Dermis blood vessel endothelial cell (primary cell): ENCODE measurements at places on chromosomes 1 and 21.

DNA sequence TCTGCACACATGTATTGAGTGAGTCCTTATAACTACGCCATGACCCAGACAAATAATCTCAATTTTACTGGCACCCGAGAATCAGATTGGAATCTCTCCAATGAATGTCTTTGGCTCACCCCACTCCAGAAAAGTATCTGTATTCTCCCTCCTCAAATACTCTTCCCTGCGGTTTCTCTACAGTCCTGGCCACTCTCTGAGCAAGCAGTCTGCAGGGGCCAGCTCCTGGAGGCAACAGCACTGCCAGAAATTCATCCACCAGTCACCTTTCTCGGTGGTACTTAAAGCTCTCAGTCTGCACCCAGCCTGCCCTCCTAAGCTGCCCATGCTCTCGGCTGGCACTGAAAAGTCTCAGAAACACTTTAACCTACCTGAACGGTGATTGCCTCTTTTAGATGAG, 16.1 kb upstream of the LYST start:
- DNase-seq, result no peak

DNA sequence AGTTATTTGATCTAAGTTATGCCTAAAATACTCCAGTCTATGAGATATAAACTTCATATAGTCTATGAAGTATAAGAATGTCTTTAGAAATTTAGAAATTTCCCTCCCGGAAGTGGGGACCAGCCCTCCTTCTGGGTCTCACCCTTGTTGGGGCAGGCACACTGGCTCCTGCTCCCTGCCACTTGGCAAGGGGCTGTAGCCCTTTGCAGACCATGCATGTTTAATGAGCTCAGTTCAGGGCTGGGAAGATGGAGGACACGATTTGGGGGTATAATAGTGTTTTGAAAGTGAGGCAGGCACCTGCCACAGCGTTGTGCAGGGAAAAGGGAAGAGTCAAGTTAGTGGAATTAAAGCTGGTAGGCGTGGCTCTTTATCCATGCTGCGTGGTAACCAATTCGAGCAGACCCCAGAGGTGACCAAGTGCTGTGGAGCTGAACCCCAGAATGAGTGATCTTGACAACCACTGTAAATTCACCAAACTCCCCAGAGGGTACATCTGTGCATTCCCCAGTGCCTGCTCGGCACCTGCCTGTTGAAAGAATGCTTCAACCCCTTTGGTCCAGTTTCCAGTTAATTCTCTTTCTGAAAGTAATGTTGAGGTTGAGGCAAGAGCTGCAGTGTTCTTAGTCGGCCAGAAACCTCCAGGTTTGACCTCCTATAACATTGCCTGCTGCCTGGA, 79.6 kb downstream of the DOP1B start:
- DNase-seq, result no peak

DNA sequence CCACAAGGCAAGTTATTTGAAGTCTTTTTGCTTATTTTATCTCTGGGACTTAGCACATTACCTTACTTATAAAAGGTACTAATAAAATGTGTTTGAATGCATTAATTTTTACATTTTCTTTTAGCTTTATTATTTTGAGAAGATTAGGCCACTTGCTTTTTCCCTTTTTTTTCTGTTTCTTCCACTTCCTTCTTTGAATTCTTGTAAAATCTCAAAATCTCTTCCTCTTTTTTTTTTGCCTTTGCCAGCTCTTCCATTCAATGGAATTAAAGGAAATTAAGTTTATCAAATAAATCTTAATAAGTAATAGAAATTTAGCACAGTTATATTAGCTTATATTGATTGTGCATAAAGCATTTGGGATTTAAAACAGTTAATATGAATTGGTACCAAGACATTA, 260.9 kb downstream of the SRGAP2C start:
- DNase-seq, result no peak

DNA sequence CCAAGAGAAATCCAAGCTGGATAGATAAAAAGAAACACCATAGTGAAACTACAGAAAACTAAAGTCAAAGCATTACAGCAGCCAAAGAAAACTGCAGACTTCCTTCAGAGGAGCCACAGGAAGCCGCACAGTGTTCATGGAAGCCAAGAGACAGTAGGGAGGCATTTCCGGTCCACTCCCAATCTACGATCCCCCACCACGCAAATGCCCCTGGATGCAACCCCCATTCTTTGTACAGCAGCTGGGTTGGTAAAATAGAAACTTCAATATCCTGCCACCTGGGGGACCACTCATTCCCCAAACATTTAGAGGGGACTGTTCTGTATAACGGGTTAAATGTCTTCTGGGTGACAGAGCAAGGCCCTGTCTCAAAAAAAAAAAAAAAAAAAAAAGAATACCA, 43.9 kb upstream of the TSPEAR start:
- peak; percentile 90 for DNase-seq

- DNase-seq, result no peak
Measured at GRCh38 chr1:247496581-247497285, 38.8 kb upstream of the OR2B11 start.
